Epithelial cell of proximal tubule (primary cell): ENCODE measurements at places on chromosomes 12 and 14.

GRCh38 chr12:102441077-102441596 is 39.2 kb downstream of the IGF1 start:
- no peak for DNase-seq

- no peak for DNase-seq
Observed at GRCh38 chr12:94267921-94268471, 119.6 kb downstream of the PLXNC1 start.

- DNase-seq: no peak
Observed at GRCh38 chr12:92930421-92930820, 1.3 kb upstream of the EEA1 start.

DNA sequence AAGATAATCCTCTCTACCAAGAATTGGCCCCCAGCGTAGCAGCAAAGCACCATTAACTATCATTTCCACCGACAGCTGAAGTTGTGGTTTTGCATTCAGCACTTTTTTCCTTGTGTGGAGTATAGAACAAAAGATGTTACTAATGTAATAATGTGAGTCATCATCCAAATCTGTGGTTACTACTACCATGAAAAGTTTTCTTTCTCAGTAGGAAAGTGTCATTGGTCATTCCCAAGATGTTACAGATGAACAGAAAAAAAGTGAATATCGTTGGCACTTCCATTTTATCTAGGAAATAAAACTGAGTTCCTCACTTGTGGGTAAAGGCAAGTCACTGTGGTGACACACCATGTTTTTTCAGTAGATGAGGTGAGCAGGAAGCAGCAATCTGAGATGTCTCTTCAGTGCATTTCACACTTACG is 30.3 kb upstream of the IFNG start:
- no peak for DNase-seq

DNA sequence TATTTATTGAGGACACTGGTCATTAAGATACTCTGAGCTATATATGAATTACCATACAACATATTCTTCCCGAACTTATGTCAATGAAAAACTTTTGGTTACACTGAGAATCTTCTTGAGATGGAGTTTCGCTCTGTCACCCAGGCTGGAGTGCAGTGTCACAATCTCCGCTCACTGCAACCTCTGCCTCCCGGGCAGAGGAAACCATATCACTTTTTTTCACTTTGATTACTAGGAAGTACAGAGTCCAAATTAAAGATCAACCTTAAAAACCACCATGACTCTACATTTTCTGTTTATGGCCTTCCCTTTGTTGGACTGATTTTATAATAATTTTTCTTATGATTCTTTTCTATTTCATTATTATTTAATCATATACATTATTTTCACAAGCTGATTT is 336.5 kb downstream of the FSCB start:
- no peak for DNase-seq

DNA sequence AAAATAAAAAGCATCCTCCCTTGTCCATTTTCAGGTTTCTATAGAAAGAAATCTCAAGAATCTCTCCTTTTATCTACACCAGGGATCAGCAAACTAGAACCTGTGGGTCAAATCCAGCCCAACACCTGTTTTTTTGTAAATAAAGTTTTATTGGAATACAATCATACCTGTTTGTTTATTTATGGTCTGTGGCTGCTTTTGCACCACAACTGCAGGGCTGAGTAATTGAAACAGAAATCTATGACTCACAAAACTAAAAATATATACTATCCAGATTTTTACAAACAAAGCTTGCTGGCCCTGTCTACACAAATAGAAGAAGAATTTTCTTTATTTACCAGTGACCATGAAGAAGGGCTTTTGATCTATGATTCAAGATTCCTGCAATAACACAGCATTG is 95.1 kb upstream of the COCH start:
- no peak for DNase-seq

GRCh38 chr14:33792009-33792719 is 158.7 kb downstream of the EGLN3 start:
- no peak for DNase-seq

DNA sequence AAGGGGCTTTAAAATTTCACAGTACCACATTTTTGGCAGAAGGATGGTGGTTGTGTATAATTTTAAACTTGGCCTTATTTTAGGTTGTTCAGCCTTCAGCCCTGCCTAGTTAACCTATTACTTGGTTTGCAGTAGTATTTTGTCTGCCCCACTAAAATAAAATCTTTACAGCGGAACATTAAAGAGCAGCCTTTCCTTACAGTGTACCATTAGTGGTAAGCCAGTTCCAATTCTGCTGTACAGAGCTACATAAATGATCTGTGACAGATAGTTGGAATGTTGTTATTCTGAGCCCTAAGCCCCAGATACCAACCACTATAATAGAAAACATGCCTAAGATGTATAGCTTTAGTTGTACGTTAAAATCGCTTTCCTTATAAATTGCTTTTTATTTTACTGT is 56.2 kb downstream of the SLC38A6 start:
- DNase-seq: no peak

DNA sequence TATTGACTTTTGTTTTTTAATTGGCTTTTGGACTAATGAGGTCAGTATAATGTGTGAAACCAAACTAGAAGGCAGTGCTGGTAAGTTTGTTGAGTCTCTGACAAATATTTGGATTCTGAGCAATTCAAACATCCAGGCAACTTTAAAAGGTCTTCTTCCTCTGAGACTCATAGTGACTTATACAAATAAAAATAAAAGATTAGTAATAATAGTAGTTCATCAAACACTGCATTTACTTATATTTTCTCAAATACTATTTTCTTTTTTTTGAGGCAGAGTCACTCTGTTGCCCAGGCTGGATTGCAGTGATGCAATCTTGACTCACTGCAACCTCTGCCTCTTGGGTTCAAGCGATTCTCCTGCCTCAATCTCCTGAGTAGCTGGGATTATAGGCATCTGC is 337.9 kb downstream of the DAD1 start:
- DNase-seq: no peak

- DNase-seq: no peak
Observed at GRCh38 chr12:58089588-58089987, 148.2 kb downstream of the ATP23 start.

DNA sequence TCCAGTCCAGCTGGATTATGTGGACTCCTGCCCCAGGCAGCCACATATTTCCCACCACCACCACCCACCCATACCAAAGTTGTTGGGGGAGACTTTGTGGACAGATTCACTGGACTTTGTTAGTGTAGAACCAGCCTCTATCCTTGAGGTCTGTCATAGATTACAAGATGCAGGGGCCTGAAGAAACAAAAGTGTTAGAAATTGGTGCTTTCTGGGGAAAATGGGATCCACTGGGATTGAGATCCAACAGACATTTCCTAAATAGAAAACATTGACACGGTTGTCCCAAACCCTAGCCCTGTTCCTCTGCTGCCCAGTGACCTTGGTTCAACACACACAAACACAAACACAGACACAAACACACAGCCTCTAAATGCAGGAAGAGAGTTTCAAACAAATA is 36.6 kb upstream of the TBX5 start:
- no peak for DNase-seq

DNA sequence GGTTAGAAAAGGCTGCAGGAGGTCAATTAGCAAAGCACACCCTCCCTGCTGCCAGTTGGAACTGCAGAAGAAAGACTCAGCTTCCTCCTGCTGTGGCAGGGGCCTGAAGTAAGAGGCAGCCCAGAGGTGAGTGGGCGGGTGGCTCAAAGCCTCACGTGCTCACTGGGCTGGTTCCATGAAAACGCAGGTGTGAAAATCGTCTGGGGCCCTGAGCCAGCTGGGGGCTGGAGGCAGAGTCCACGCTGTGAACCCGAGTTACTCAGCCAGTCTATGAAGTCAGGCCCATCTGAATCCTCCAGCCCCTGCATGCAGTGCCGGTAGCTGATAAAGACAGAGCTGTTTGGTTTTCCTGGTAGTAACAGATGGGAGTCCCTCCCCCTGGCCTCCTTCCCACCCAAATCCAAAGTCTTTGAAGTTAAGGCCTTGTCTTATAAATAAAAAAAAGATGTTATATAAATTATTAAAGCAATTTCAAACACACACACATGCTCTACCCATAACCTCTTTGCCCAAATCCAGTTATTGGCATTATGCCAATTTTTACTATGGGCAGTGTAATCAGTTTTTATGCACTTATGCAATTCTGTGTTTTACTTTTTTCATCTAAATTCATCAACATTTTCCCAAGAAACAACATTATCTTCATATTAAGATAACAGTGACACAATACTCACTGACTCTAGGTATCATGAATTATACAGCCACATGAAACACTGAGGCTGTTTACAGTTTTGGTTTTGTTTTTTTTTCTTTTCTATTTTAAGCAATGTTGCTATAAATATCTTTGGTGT is 57.9 kb upstream of the PNMA1 start:
- DNase-seq: no peak

GRCh38 chr14:78982551-78982950 is 812.4 kb downstream of the NRXN3 start:
- no peak for DNase-seq

DNA sequence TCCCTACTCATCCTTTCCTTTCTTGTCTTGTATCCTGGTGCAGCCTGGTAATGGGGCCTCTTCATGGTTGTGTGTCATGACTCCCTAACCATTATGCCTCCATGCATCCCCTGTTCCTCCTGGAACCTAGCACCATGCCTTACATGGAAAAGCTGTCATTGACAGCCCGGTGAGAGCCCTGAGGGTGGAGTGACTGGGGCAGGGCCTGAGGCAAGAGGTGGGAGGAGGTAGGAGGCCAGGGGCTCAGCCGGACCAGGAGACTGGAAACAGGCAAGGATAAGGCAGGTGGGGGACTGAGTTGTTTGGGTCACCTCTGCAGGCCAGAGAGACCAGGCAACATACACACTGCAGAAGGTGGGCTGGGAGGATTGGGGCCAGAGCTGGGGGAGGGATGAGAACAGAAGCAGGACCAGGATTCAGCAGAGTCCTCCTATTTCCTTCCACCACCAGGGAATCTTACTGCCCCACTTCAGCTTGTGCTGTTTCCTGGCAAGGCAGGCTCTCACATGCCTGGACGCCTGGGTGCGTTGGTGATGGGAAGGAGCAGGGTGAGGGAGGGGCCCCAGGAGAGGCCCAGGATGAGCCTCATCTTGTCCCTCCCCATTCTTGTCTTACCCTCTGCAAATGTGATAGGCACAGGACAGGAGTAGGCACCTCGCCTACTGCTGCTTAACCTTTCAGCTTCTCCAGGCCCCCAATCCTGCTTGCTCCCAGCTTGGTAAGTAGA is at the start of gene LTB4R2:
Gene LTB4R2, plus strand, starts transcription at position 603 of the 727 bp plus-strand sequence. CDS start 525 bp downstream, outside the sequence.
- DNase-seq: no peak

DNA sequence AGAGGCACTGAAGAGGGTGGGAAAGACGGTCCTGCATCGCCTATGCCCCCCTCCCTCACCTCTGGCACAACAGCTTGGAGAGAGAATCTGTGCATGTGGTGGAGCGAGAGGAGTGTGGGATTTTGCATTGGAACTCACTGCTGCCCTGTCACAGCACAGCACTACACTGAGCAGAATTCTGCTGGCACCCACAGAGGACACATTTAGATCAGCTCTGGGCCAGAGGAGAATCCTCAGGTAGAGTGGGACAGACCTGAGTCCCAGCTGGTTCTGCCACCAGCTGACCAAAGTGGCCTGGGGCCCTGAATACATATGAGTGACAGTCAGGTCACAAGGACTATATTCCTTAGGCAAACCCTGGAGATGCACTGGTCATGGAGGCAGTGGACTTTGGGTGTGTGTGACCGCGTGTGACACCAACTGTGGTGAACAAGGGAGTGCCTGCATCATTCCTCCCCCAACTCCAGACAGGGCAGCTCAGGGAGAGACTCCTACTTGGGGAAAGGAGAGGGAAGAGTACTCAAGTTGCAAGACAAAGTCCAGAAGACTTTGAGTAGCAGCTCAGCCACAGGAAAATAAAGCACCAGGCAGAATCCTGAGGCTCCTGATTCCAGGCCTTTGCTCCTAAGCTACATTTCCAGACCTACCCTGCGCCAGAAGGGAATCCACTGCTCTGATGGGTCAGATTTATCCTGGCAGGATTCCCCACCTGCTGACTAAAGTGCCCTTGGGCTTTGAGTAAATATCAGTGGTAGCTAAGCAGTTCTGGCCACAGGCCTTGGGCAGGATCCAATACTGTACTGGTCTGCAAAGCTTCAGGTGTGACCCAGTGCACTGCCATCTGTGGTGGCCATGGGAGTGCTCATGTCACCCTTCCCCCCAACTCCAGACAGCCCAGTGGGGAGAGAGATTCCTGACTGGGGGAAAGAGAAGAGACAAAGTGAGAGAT is 10.6 kb upstream of the ACOT1 start:
- no peak for DNase-seq

GRCh38 chr12:120584343-120585149 is 3.3 kb upstream of the POP5 start:
- no peak for DNase-seq

DNA sequence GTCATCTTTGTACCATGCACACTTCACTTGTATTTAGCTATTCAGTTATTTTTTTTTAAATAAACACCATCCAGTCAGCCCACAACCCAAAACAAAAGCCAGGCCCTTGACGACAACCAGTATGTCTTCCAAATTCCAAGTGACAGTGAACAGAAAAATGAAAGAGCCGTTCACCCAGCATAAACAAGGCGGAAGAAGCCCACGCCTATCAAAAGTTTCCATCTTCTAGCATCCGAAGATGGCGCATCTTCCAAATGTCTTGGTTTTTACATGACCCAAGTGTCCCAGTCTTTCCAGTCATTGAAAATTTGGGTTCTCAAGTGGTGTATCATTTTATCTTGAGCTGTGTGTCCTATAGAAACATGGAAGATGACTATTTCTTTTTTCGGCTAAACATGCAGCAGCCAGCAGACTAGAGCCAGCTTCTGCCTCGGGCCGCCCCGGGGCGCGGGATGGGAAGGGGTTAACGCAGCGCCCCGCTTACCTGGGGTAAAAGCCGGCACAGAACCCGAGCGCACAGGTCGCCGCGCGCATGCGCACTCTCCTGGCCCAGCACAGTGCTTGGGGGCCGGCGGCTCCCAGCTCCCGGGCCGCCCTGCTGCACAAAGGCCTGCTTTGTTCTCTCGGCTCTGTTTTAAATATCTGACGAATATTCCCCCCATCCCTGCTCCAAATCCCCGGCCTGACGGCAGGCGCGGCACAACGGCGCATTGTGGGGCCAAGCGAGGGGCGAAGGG is 164.8 kb downstream of the ZFP36L1 start:
- DNase-seq: no peak

GRCh38 chr14:106013879-106014376 is 487.5 kb downstream of the TMEM121 start:
- DNase-seq: no peak

DNA sequence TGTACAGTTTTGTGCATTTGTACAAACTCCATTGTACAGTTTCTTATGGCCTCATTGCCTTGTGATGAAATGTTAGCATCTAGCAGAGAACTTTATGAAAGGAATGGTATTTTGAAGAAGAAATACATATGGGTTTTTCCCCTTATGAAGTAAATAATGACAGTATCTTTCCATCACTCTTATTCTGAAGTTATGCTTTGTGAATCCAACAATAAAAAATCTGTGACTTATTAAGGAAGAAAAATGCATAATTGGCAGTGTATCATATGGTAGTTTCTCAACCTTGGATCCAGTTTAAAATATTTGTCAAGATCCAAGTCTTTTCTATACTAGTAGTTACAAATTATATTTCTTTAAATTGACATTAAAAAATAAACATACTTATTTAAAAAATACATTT is 859.1 kb upstream of the FLRT2 start:
- DNase-seq: no peak
